Right atrium auricular region (tissue), 2 donors: ENCODE measurements at places on chromosomes 3 and 15.

DNA sequence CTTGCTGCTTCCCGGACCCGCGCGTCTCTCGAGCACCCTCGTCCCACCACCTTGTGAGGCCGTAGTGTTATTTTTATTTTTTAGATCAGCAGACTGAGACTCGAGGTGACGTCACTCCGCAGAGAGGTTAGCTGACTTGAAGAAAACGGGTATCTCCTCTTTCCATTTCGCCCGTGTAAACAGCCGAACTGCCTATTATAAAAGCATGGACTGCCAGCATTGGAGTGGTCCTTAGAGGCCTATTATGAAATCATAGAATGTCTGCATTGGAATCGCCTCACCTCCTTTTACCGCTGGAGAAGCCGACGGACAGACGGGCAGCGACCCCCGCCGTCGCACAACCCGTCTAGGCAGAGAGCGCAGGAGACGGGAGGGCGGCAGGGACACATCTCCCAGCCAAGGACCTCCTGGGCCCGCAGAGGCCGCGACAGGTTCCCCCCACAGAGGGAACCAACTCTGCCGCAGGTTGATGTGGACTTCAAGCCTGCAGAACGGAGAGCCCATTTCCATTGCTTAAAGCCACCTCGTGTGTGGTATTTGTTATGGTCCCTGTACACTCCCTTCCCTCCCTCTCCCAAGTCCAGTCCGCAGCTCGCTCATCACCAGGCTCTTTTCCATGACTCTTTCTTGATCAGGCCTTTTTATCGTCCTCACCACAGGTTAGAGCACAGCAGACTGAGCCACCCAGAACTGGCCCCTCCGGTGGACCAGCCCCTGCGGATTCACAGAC, 540 bp upstream of the PPP1R2 start:
- no peak for DNase-seq
- peak overlapping the region; percentile 89 for H3K27ac ChIP-seq
- no peaks in the 10 kb centered on the region for H3K27me3 ChIP-seq
- H3K36me3 ChIP-seq = no peaks in the 10 kb centered on the region
- H3K4me3 ChIP-seq = peak overlapping the region; percentile 78
- peaks cover 60% of the 10 kb centered on the region for H3K4me1 ChIP-seq

GRCh38 chr3:152858170-152858800, 23.4 kb downstream of the P2RY1 start:
- H3K4me3 ChIP-seq = no peak overlapping the region
- H3K4me1 ChIP-seq = no peaks in the 10 kb centered on the region
- H3K36me3 ChIP-seq = no peaks in the 10 kb centered on the region
- H3K27me3 ChIP-seq = no peaks in the 10 kb centered on the region

GRCh38 chr15:74520407-74520806, 20.6 kb upstream of the ARID3B start:
- H3K27me3 ChIP-seq = no peaks in the 10 kb centered on the region
- no peak overlapping the region for H3K4me3 ChIP-seq
- no peak for DNase-seq
- H3K27ac ChIP-seq = no peak overlapping the region
- no peaks in the 10 kb centered on the region for H3K36me3 ChIP-seq

DNA sequence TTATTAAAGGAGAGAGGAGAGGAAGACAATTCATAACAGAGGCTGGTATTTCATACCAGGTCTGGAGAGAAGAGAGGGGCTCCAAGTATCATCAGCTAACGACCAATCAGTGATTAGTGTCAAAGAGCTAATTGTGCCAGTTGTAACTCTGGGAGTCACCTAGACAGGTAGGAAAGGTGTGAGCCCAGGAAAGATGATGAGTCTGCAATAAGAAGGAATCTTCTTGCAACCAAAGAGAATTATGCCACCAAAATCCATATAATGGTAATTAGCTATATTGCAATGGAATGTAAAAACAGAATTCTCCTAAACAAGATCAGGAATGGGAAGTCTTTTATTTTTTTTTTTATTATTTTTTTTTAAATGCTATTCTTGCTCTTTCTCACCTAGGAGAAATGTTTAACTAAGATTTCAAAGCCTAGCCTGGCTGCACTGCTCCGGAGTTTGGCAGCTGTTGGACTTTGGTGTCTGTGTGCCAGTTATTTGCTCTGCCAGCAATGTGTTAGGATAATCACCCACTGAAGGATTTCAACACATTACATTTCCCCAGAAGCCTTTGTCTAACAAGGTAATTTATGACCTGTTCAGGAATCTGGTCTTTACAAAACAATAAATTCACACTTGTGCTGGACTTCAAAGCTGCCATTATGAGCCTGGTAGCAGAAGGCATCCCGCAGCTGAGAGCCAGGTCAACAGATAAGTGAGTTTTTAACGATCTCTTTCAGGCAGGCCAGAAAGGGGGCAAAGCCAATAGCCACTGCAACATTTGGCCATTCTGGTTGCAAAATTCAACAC, 89.4 kb downstream of the FOXB1 start:
- no peak for DNase-seq
- H3K27me3 ChIP-seq = no peaks in the 10 kb centered on the region
- H3K4me1 ChIP-seq = no peaks in the 10 kb centered on the region
- H3K4me3 ChIP-seq = no peak overlapping the region

DNA sequence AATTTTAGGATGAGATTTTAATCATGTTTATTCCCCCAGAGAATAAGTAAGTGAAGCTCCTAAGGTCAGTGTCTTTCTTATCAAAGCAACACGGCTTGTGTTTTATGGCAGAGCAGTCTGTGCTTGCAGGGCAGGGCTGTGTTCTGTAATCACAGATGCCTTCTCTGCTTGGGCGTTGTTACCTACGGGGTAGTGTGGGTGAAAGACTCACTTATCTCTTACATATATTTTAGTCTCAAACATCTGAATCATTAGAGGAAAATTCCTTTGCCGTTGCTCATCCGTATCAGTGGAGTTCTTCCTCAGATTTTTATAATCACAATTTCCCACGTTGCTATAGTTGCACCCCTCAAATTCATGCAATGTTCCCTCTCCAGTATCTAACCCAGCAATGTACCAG, 271.7 kb upstream of the MEIS2 start:
- H3K27me3 ChIP-seq = no peaks in the 10 kb centered on the region
- no peaks in the 10 kb centered on the region for H3K36me3 ChIP-seq
- no peak for DNase-seq
- H3K4me1 ChIP-seq = no peaks in the 10 kb centered on the region
- H3K27ac ChIP-seq = no peak overlapping the region
- no peak overlapping the region for H3K4me3 ChIP-seq
